ENCODE measurements at places on chromosomes 16 and 17.

- DNase-seq: no peak
Measured at GRCh38 chr17:14389681-14390080, 88.8 kb downstream of the HS3ST3B1 start.

- no peak for DNase-seq
Measured at GRCh38 chr17:79927136-79927661, 88.0 kb upstream of the CBX4 start.

DNA sequence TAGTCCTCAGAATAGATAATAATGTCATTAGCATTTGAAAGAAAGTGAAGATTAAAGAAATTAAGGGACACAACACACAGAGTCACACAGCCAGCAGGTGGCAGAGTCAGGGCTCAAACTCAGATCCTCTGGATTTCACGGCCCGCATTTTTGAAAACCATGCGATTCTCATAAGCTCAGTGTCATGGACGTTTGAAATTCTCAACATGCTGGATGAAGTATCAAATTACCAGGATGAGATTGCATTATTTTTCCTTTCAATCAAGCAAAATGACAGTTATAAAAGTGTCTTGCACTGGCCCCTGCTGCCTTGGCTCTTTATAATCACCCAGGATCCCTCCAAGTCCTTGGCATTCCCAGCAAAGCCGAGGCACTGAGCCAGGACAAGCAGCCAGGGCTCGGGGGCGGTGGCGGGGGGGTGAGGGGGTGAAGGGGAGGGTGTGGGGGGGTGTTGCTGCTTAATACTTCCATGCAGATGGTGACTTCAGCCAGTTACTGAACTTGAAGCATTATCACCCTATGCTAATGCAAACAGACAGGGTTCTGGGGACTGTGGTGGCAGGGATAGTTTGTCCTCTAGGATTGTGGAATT is 6.6 kb upstream of the BMERB1 start:
- DNase-seq: peak; percentile 64

GRCh38 chr17:7024402-7024785 is 1.5 kb downstream of the BCL6B start:
- no peak for DNase-seq

GRCh38 chr17:82846061-82846691 is 6.4 kb upstream of the ZNF750 start:
- no peak for DNase-seq

DNA sequence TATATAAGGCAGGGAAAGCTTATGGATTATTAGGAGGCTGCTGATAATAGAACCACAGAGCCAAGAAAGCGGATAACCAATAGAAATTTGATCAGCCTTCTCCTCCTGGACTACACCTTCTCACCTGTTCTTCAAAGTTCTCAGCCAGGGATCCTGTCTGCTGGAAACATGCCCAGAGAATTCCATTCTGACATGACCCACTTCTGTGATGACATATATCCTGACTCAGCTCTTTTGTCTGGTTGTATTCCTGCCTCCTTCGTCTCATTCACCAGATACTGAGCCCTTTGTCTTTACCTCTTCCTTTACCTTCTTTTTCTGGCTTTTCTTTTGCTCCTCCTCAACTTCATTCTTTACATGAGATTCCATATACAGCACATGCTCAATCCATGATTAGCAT is 576.1 kb downstream of the CDH11 start:
- DNase-seq: no peak

- DNase-seq: no peak
Measured at GRCh38 chr16:70364399-70364798, 17.7 kb downstream of the DDX19A start.

- DNase-seq: no peak
Measured at GRCh38 chr16:23987443-23987842, 151.7 kb downstream of the PRKCB start.

DNA sequence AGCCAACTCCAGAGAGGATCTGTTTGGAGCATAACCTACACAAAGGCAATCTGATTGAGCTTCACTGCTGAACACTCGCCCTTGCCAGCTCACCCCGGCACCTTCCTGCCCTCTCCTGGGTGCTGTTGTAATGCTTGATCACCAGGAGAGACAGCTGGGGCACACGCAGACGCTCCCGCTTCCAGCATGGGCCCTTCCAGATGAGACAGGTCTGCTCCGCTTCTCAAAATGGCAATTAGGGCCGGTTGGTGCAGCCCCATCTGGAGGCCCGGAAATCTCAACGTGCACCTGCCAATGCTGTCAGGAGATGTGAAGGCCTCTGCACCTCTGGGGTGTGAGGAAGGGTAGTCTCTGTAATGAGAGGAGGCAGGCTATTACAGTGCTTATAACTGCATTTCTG is 206.1 kb downstream of the ABCC12 start:
- DNase-seq: no peak

DNA sequence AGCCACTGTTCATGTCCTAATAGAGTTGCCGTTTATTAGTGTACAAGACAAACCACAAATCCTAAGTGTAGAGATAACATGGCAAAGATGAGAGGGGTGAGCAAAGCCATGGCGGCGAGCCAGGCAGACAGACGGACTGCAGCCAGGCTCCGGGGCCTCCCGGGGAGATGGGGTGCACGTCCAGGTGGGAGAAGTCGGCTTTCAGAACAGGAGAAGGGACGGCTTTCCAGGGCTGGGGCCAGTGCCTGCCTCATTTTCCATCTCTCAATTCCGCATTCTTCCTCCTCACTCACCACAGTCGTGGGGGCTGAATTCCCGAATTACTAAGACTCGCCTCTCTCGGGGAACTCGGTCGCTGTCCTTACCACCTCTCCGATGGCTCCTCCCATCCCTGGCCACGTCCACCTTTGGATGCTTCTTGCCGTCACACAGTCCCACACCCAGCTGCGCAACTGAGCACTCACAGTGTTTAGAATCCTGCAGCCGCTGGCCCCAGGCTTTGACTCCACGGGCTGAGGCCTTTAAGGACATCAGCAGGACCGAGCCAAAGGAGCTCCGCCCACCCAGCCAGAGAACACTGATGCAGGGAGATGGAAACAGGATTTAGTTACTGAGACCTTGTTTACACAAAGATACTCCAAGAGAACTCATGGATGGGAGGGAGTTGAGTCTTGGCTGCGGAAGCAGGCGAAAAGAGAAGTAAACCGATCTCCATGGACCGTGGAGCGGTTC is 59.7 kb downstream of the RNF112 start:
- DNase-seq: no peak

DNA sequence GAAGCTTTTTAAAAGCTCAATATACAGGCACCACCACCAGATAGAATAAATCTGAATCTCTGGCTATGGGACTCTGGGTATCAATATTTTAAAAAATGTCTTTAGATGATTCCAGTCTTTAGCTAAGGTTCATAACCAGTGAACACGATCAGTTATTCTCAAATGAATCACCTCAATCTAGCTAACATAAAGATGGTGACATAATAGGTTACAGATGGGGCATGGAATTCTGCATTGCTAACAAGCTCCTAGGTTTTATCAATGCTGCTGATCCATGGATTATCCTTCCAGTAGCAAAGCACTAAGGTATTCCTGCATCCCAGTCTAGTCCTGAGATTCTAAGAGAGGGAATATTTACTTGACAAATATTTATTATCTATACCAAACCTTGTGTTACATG is 415.5 kb upstream of the CDH11 start:
- no peak for DNase-seq

GRCh38 chr17:44920565-44920940 is 5.3 kb upstream of the GFAP start:
- no peak for DNase-seq

DNA sequence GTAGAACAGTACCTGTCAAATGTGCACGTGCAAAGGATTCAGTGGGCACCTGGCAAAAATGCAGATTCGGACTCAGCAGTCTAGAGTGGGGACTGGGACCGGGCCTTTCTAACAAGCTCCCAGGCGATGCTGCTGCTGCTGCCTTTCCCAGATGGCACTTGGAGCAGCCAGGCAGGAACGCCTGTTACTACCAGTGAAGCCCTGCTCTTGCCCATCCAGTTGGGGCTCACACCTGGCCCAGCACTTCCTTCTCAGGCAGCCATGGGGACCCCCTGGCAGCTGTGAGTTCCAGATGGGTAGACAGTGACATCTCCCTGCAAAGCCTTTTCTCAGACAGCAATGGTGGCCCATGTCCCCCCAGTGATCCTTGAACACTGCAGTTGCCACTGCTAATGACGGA is 30.4 kb downstream of the KDM8 start:
- DNase-seq: no peak

GRCh38 chr16:66927918-66928649 is 2.7 kb upstream of the RRAD start:
- DNase-seq: peak; percentile 50

DNA sequence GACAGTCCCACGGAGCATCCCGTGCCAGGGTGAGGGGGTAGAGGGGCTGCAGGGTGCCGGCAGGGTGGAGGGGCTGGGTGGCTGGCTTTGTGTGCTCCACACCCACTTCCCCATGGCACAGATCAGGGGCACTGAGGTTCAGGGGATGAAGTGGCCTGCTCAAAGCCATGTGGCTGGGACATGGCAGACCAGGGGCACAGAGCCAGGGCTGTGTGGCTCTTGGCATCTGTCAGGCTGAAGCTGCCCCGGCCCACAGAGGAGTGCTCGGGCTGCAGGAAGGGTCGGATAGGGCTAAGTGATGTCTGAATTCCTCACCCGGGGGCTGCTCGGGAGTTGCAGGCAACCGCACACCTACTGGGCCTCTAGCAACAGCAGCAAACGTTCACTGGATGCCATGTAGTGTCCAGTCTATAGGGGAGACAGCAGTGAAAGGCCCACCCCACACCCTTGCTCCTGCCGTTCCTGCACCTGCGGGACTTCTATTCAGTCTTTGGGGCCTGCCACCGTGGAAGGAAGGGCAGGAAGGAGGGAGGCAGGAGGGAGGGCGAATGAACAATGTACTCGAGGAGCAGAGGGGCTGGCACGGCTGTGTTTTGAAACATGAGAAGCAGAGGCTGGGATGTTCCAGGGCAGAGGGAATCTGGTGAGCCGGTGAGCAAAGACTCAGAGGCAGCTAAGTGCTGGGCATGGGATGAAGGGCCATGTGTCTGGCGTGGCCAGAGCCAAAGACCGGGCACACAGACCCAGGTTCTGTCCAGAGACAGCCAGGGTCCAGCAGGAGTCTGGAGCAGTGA is 15.1 kb downstream of the SLC5A10 start:
- DNase-seq: no peak

GRCh38 chr17:36641877-36642845 is 40.8 kb downstream of the MRM1 start:
- DNase-seq: no peak

GRCh38 chr17:2442166-2442565 is 41.3 kb upstream of the MNT start:
- DNase-seq: no peak

- no peak for DNase-seq
Measured at GRCh38 chr17:55347341-55347740, 74.3 kb downstream of the MMD start.

DNA sequence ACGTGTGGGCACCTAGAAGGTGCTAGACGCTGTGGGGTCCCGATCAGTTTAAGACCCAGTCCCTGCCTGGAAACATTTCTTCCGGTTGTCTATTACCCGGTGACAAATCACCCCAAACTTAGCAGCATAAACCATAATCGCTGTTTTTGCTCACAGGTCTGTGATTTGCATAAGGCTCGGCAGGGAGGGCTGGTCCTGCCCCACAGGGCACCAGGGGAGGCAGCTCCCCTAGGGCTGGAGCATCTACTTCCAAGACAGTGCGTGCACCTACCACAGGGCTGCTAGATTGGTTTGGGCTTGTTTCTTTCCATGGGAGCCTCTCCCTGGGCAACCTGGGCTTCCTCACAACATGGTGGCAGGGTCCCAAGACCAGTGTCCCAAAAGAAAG is 214.5 kb upstream of the CIBAR2 start:
- no peak for DNase-seq

- no peak for DNase-seq
Measured at GRCh38 chr17:59572301-59572924, 7.0 kb downstream of the DHX40 start.

- DNase-seq: no peak
Measured at GRCh38 chr16:10951026-10951425, 6.7 kb downstream of the CLEC16A start.

DNA sequence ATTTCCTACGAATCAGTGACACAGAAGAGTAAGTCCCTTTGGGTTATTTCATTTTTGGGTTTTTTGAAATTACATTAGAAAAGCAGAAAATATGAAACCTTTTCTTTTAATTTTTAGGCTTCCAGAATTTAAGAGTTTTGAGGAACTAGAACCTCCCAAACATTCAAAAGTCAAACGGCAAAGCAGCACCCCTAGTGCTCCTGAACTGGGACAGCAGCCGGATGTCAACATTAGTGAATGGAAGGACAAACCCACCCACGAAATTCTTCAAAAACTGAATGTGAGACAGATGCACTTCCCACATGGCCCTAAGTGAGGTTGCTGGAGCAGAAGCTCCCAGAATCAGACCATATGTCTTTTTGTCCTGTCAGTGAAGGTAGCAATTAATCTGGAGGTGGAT is 199.4 kb downstream of the PHKB start:
- no peak for DNase-seq

DNA sequence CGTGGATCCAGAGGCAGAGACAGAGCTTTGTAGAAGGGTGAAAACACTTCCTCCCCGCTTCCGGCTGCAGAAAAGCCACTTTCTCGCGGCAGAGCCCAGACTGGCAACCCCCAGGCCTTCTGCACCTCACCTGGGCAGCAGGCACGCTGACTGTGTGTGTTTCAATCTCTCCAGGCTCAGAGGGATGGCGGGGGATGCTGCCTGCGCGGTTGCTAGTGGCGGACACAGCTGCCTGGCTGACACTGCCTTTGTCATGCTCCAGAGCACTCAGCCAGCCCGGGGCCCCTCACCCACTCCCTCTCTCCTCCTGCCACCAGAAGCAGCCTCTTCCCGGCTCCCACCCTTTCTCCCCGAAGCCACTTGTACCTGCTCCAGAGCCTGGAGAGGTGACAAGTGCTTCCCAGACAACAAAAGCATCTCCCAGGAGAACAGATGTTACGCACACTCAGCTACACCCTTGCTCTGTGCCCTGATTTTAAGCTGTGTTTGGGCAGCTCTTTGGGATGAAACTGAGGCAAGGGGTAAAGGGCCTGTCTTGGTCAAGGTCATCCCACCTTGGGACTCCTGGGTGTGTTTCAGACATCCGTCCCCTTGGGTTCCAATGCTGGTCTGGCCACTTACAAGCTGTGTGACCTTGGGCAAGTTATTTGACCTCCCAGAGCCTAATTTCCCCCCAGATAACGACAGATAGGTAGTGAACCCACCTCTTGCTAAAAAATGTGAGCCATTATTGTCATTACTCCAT is 9.2 kb upstream of the GLIS2 start:
- DNase-seq: no peak

DNA sequence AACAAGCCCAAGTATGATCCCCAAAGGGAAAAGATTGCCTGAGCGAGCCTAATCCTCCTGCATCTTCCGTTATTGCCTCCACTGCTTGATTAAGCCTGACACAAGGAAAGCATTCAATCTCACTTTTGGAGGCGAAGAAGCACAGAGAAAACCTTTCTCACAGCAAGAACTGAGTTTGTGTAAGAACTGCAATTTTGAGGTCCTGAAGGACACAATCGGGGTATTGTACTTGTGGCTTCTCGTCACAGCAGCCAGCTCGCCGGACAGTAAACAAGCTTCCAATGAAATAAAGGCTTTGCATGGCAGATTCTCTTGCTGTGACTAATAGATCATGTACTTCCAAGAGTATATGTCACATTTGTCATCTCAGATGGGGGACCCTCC is 18.7 kb upstream of the FOXF1 start:
- DNase-seq: no peak
